ENCODE measurements at places on chromosomes 3 and 15.

- DNase-seq = no peak
These were observed 37.1 kb downstream of the SEC22C start for GRCh38 chr3:42544492-42545283.

DNA sequence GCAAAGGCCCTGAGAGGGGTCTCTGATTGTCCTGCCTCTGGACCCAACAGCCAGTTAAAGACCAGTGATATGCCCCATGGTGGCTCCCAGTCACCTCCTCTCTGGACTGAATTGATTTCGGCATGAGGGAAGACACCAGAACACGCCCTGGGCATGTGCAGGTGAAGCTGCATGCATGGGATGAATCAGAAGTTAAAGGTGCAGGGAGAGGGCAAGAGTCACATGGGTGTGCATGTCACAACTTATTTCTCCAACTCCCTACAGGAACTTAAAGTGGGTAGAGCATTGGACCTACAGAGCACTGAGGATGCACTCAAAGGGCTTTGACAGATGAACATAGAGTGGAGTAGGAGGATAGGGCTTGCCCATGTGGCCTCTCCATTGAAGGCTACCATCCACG, 16.9 kb upstream of the RHCG start:
- DNase-seq = no peak

DNA sequence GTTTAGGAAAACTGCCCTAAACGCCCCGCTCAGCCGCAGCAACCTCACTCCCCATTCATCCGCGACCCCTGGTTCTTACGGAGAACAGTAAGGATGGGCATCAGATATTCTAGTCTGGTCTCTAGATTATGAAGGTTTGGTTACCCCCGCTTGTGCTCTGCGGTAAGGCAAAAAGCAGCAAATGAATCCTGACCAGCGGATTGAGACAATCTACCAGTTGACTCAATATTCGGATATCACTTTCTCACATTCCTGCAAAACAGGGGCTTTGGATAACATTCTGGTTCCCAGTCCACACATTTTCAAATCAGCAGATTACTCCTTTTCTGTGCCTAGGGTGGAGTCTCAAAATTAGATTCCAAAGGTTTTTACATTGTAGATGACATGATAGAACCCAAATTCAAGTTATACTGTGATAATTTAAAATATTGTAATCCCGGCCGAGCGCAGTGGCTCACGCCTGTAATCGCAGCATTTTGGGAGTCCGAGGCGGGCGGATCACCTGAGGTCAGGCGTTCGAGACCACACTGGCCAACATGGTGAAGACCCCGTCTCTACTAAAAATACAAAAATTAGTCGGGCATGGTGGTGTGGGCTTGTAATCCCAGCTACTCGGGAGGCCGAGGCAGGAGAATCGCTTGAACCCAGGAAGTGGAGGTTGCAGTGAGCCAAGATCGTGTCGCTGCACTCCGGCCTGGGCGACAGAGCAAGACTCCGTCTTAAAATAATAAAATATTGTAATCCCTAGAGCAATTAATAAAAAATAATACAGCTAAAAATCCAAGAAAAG, 1.1 kb upstream of the CYFIP1 start:
- no peak for DNase-seq

DNA sequence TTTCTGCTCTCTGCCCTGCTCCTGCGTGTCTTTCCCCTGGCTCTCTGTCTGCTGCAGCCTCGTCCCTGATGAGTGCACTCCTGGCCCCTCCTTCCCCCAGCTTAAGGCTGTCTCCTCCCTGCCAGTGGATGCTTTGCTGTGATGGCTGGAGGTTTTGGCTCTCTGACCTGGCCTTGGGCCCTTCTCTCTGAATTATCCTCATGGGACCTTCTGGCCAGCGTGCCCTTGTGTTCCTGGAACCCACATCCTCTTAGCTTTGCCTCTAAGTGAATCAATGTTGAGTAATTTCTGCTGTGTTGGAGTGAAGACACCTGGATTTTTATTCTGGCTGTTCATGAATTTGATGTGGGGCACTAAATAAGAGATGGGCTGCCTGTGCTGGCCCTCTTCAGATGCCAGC, 9.8 kb upstream of the TNFAIP8L3 start:
- DNase-seq = no peak

- DNase-seq = no peak
These were observed 4.4 kb downstream of the MYO5C start for GRCh38 chr15:52291204-52291603.

GRCh38 chr3:185313693-185314246, 49.2 kb upstream of the MAP3K13 start:
- no peak for DNase-seq

DNA sequence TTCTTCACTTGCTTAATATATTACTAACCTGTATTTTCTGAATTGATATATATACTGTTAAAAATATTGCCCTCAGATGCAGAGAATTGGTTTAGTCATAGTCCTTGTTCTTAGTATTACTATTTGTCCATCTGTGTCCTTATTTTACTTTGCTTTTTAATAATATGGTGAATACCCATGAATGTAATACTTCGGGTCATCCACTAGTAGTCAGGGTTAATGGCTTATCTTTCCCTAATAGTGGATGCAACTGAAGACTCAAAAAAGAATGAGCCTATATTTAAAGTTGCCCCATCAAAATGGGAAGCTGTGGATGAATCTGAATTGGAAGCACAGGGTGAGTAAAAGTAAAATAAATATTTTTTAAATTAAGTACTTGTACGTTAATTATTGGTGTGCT, 36.5 kb downstream of the U2SURP start:
- DNase-seq = no peak

- DNase-seq = peak; percentile 0
These were observed 223.6 kb upstream of the PDZRN3 start for GRCh38 chr3:73848173-73848906.

- no peak for DNase-seq
These were observed 139.2 kb downstream of the TPRA1 start for GRCh38 chr3:127451321-127451720.

DNA sequence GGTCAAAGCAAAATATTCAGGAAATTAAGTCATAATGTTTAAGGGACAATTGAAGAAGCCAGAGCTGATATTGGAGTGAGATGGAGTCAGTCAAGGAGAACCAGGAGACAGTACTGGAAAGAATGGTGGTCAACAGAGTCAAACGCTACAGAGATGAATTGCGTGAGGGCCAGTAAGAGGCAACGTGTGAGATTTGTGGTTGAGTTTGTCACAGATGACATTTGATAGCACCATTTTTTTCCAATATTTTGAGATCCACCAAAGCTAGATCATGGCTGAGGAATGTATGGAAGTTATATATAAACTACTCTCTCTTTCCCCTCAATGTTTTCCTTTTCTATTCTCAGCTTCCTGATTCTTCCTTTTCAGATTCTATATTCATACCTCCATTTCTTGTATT, 375.1 kb upstream of the ROBO2 start:
- DNase-seq = no peak

Measured in activated CD4-positive, alpha-beta T cell treated with anti-CD3 and anti-CD28 coated beads, Interleukin-2, Interleukin-6, amounts not matched to agents 100 ng/mL and 50 ng/mL, durations not matched to agents 16 hours and 8 hours (primary cell).